Activated CD8-positive, alpha-beta memory T cell treated with anti-CD3 and anti-CD28 coated beads for 1 hour (primary cell): ENCODE measurements at places on chromosomes 2 and 18.

DNA sequence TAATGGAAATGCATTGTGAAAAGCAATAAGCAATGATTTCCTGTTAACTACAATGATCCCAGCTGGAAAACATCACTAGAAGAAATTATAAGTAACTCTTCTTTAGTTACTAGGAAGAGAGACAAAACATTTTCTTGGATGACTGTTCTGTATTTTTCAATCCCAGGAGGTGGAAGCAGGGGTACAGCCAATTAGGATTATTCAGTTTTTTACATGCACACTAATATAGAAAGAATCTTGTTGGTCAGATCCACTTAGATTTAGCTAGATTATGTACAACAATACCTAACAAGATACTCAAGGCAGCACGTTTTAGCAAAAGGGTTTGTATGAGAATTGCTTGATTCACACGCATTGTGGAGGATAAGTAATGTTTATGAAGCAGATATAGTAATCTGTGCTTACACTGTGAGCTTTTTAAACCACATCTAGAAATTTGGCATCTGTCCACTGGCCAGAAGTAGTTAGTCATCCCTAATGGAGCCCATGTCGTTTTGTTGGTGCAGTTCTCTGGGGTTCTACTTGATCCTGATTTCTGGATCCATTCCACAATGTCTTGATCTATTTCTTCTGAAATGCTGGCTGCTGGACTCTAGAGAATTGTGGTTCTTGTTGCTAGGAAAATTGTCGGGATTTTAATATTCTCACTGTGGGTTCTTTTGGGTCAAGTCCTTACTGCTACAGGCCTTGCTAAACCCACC, 199.7 kb downstream of the ADCYAP1 start:
- no peak for DNase-seq

DNA sequence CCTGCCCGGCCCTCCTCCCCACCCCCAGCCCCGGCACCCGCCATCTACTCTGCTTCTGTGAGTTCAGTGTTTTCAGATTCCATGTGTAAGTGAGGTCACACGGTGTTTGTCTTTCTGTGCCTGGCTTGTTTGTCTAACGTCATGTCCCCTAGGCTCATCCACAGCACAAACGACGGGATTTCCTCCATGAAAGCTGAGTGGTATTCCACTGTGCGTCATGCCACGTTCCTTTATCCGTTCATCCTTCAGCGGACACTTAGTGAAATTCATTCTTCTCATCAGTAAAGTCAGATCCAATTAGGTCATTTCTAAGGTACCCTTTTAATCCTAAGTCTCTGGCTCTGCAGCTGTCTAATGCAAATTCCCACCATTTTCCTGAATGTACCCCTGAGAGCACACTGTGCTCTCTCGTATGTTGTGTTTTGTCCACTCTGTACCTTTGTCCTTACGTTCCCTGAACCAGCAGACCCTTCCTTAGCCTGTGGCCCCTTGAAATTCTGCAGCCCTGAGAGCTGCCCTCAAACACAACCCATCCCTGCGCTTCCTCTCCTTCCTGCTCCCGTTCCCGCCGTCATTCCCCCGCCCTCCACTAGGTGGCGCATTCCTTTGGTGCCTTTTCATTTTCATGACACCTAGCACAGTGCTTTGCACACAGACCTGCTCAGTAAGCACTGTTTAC, 44.1 kb downstream of the TRAPPC12 start:
- DNase-seq: peak; percentile 46

DNA sequence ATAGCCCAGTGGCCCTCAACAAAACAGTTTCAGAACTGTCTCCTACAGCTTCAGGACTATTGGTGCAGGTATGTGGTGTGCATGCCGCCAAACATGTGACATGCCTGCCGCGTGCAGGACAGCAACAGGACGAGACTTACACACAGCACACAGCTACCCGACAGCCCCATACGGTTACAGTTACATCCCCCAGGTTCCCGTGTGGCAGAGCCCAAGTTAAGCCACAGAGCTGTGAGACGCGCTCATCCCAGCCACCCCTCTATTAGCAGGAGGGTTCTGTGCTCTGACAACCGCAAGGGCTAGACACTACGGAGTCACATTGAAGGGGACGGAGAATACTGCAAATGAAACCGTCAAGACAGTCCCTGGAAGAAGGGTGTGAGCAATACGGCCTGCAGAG, 16.4 kb upstream of the TUBB6 start:
- no peak for DNase-seq

- DNase-seq: no peak
These were observed 190.3 kb downstream of the RBM43 start for GRCh38 chr2:151071382-151071781.

DNA sequence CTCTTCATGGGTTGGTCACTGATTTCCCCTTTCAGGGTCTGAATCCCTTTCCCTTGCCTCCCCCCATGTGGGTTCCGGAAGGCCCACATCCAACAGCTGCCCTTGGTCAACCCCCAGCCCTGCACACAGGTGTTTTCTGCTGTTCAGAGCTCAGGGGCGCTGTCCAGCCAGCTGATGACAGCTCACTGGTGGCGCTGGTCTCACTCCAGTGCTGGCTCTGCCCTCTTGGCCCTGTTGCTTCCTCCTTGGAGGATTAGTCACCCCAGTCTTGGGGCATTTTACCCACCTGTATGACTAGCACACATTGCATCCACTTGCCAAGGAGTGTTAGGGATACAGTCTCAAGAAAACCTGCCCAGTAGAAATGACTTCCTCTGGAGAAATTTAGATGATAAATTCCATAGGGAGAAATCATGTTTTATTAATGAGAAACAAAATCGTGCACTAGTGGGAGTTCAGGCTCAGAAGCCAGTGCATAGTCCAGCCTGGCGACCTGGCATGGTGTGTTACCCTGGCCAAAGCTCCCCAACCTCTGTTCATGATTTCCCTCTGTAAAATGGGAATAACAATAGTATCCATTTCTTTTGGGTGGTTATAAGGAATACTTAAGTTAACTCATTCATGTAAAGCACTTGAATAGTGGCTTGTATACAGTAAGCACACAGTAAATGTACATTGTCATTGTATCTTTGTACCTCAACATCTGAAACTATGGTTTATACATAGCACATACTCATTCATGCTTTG, 21.6 kb downstream of the CRIM1 start:
- no peak for DNase-seq

GRCh38 chr2:220277445-220277975, 650.1 kb downstream of the SLC4A3 start:
- DNase-seq: no peak

- DNase-seq: no peak
These were observed 13.7 kb upstream of the GMCL1 start for GRCh38 chr2:69815717-69816116.

- DNase-seq: no peak
These were observed 34.6 kb upstream of the MAL start for GRCh38 chr2:94990956-94991355.

- no peak for DNase-seq
These were observed 22.8 kb upstream of the ASB18 start for GRCh38 chr2:236286873-236287545.

- DNase-seq: no peak
These were observed 750.5 kb downstream of the CPS1 start for GRCh38 chr2:211306929-211307328.

GRCh38 chr2:235958931-235959410, 209.2 kb downstream of the GBX2 start:
- no peak for DNase-seq

GRCh38 chr18:75782826-75783225, 355.3 kb upstream of the SMIM21 start:
- DNase-seq: no peak

GRCh38 chr2:204632410-204632809, 87.1 kb downstream of the PARD3B start:
- no peak for DNase-seq

DNA sequence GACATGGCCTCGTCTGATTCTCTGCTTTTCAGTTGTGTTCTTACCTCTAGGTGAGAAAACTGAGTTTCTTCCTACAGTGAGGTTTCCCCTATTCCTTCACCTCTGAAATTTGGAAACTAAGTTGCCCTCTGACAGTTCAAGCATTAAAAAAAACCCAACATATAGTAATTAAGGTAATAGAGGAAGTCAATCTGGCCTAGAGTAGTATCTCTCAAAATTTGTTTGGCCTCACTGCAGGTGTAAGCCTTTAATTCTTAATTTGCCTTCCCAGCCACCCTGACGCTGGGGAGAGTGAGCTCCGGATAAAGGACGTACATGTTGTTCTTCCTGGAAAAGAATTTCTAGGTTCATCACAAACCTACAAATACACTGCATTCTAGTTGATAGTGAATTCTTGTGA, 1.4 kb downstream of the CAD start:
- DNase-seq: no peak

GRCh38 chr2:190318514-190318913, 1.1 kb downstream of the HIBCH start:
- DNase-seq: no peak

DNA sequence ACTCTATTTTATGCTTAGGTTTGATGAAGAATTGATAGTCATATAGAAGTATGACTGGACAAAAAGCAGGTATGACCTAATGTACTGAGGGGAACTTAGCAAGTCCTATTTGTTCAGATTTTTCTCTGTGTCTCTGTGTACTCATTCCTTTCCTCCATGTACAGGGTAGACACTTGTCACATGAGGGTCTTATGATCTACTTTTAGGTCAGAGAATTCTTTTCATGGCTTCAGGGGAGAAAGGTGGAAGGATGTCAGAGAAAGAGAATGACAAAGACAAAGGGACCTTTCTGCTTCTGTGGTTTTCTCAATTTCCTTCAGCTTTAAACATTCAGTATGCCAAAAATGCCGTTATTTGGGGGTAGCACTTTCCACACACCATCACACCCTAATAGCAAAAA, 181.6 kb downstream of the WDPCP start:
- DNase-seq: no peak

DNA sequence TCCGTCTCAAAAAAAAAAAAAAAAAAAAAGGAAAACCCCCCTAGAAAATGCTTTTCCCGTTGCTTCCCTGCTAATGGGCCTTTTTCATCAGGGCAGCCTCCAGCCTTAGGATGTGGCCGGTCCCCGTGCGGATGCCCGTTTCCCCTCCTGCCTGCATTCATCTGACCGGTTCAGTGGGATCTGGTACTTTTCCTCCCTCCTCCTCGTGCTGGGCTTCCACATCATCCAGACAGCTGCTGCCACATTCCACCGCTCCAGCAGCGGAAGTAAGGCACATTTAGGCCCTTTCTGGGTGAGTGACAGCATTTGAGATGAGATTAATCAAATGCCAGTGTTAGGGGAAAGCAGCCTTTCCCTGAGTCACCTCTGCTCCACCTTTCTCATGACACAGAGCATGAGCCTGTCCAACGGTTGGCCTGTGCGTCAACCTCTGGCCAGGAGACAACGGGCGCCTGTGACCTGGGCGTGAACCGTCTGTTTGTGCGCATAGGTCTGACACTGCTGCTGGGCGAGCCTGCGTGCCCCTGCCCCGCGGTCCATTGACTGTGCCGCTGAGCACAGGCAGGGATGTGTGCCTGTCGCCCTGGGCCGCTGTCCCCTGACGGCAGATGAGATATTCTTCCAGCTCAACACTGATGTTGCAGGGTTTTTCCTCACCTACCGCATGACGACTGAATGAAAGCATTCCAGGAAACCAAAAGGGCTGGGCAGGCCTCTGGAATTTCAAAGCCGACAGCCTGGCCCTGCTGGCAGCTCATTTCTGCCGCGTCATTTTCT, 174.0 kb downstream of the TGIF1 start:
- DNase-seq: no peak

DNA sequence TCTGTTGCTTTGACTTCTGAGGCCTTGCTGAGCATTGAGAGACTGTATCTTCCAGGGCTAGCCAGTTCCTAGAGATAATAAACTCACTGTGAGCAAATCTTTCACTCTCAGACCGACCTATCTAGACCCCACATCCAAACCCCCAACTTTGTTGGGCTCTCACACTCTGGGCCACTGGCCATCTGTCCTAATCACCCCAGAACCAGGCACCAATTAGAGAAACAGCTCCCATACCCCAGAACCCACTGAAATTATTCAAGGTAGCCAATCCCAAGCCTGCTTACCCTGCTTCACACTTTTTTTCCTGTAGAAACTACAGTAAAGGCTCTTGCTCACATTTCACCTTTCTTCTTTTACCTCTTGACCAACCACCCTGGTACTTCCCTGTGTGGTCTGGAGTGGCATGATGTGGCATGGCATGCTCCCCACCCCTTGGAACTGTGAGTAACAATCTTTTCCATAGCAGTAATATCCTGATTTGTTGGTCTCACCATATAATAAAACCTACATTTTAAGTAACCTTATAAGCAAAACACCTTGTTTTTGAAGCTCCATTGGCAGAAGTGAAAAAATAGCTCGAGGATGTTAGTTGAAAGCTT, 55.2 kb downstream of the ANKRD12 start:
- DNase-seq: no peak

- no peak for DNase-seq
These were observed 113.5 kb upstream of the FZD5 start for GRCh38 chr2:207883002-207883780.

DNA sequence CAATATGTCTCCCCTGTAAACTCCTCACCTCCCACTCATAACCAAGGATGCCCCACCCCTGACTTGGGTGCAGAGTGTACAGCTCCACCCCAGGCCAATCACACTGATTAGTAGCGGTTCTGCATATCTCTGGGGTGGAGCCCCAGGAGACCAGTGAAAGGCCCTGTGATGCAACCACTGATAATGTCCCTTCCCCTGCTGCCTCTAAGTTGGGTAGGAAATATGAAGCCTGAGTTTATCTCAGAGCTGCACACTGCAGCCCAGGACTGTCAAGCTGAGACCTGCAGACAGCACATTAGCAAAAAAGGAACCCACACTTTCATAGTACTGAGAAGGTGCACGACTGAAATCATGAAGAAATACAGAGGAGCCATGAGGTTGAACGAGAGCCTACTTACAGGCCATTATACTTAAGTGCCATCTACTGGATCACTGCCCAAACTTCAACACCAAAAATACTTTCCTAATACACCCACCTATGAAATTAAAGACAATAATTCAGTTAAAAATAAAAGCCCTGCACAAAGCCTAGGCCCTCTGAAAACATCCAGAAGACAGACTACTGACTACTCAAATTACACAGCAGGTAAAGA, 455.4 kb upstream of the LRRTM4 start:
- DNase-seq: no peak

GRCh38 chr2:64836566-64836965, 152.6 kb upstream of the SLC1A4 start:
- DNase-seq: no peak

- DNase-seq: no peak
These were observed 360.9 kb downstream of the LPIN1 start for GRCh38 chr2:12107321-12107720.

DNA sequence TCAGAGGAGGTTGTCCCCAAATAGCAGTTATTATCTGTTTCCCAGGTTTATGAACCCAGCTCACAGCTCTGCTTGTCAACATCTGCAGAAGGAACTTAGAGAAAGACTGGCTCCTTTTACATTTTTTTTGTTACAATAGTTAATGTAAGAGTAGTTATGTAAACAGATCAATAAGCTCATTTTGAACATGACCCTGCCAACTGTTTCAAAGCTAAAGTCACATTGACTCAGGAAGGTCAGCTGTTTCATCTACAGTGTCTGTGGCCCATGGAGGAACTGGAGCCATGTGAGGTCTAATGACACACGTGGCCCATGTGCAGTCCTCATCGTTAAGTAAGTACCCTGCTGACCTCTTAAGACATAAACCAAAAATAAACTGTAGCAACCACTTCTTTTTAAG, 97.1 kb downstream of the SH3RF3 start:
- DNase-seq: no peak
